ENCODE measurements at places on chromosomes 2 and 18.

GRCh38 chr2:67065046-67065445 lies 332.1 kb upstream of the ETAA1 start:
- no peak for DNase-seq

- DNase-seq: peak; percentile 88
Measured at GRCh38 chr2:96537066-96537733, 648 bp downstream of the ARID5A start.

- no peak for DNase-seq
Measured at GRCh38 chr18:62833494-62833893, 118.2 kb downstream of the PHLPP1 start.

DNA sequence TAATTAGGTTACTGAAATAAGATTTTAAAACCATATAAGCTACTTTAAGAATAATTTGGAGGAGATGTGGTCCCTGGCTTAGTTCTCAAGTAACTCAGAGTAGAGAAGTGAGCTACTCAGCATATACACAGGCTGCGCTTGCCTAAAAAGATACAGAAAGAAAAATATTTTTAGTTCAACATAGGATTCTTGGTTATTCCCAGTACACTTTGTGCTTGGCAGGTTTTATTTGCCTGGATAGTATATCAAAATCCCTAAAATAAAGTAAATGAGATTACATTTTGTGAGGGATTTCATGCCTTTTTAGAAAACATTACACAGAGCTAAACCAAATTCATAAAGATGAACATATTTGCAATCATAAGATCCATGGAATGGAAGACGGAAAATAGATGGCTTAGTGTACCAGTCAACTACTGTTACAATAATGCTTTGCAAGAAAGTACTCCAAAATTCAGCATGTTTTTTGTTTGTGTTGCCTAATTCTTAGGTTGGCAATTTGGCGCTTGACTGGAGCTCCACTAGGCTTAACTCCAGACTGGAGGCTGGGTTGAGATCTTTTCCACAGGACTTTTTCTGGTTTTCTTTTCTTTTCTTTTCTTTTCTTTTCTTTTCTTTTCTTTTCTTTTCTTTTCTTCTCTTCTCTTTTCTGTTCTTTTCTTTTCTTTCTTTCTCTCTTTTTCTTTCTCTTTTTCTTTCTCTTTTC lies 600.5 kb upstream of the SYT4 start:
- DNase-seq: no peak

DNA sequence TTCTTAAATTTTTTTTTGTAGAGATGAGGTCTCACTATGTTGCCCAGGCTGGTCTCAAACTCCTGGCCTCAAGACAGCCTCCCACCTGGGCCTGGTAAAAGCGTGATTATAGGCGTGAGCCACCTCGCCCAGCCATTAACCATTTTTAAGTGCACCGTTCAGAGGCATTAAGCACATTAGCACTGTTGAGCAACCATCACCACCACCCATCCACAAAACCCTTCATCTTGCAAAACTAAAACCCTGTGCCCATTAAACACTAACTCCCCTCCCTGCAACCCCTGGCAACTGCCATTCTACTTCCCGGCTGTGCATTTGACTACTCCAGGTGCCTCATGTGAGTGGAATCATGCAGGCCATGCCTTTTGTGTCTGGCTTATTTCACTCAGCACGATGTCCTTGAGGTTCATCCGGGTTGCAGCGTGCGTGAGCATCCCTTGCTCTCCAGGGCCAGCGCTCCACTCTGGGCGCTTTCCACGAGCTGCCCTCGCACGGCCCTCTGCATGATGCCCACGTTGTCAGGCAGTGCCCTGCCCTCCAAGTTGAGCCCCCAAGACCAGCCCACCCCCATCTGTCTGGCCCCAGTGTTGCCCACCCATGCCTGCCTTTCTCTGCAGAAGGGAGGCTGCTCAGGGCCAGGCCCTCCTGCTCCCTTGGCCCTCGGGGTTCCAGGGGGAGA lies 63.0 kb upstream of the GLI2 start:
- DNase-seq: no peak

DNA sequence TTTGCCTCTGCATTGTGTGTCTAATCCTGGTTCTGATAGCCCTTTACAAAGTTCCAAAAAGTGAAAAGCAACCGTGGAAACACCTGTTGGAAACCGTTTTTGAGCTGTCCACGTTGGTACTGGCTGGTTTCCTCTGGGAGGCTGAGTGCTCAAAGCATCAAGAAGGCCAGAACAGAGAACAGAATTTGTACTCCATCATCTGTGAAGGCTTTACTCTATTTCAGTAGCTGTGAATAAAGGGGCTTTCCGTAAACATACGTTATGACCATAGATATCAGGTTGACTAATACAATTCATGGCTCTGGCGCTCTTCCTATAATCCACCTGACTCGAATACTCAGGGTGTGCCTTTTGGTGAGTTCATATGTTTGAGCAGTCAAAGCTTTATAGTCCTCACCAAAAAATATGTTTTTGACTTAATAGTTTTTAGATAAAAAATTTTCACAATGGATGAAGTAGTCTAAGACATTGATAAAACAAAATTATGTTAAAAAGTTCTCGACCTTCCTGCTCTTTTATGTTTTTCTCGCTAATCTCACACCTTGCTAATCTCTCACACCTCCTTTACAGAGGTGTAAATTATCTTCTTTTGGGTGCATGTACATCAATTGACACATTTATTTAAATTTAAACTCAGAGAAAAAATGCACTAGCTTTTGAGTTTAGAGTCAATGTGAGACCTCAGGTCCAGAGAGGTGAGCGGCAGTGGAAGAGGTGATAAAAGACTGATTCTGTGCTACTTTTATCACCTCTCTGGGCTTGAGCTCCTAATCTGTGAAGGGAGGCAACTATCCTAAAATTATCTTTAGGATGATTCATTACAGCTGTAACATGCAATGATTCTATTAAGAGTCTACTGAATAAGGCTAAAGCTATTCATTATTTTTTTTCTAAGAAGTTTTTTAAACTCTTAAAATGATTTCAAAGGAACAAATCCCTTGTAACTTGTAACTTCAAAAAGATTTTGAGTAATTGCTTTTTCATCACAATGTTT lies 65.3 kb downstream of the CXCR4 start:
- no peak for DNase-seq

DNA sequence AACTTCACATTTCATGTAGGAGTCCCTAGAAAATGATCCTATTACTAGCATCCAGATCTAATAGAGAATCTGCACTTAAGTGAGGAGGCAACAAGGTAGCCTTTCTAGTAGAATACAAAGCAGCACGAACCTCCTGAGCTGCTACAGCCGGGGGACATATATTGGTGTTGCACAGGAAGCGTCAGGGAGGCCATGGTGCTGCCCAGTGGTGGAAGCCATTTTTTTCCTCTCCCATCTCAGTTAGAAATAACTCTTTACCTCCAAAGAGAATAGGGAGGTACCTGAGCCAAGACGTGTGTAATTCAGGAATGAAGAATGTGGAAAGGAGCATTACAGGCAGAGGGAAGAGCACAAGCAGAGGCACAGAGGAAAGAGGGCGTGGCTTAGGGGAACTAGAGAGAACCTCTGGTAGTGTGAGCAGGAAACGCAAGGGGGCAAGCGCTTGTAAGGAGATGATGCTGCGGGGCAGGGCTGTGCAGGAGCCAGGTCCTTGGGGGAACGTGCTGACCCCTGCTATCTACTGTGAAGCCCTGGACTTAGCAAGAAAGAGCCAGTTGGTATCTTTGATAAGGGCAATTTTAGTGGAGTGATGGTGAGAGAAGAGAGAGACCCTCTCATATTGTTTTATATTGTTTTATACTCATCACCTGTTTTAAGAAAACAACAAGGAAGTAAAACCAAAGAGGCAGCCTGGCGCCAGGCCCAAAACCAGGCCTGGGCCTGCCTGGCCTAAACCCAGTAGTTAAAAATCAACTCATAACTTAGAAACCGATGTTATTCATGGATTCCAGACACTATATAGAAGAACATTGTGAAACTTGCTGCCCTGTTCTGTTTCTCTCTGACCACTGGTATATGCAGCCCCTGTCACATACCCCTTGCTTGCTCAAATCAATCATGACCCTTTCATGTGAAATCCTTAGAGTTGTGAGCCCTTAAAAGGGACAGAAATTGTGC lies 50.0 kb upstream of the TTC39C start:
- no peak for DNase-seq

GRCh38 chr2:239396881-239397681 lies 3.7 kb downstream of the HDAC4 start:
- no peak for DNase-seq

DNA sequence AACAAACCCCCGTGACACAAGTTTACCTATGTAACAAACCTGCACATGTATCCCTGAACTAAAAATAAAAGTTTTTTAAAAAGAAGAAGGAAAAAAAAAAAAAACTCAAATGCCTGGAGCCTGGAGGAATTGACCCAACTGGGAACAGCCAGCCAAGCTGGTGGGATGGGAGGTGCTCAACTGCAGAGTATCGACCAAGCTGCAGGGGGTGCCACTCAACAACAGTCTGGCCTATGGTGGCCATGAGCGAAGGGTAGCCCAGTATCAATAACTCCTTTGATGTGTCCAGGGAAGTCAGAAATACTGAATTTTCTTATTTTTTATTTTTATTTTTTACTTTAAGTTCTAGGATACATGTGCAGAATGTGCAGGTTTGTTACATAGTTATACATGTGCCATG lies 310.3 kb upstream of the DLGAP1 start:
- DNase-seq: no peak

DNA sequence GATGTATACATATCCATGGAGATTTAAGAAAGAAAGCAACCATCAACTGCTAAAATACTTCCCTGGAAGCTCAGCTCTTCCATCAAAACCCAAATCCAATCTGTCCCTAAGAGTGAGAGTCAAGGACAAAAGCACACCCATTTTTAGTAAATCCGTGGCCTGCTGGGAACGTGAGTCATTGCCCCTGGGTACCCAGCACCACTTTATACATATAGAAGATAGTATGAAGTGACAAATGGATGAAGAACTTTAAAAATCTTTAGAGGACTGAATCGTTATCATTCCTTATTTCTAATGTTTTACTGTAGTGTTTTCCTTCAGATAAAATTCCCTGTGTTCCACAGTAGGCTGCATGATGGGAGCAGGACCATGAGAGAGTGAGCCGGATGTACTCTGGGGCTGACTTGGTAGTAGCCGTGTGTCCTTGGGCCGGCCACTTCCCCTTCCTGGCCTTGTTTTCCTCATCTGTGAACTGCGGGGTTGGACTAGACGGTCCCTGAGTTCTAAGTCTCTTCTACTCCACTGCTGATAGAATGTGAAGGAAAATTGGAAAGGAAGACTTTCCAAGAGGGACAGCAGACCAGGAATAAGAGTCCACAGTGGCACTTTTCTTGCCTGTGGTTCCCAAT lies 28.5 kb upstream of the CEP68 start:
- DNase-seq: peak; percentile 56

DNA sequence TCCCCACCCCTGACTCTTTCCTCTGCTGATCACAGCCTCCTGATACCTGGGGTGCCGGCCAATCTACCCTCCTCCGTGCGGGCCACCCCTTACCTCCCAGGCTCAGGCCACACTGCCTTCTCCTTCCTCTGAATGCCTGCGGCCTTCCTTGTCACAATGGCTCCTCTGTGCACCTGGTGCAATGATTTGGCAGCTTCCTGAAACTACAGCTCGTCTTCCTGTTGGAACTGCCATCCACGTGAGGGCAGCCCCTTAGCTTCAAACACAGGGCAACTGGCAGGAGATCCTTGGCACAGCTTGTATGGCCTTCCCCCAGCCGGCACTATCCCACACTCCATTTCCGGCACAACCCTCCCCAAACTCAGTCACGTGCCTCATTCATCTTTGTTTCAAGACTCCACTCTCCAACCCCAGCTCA lies 69.0 kb downstream of the STPG4 start:
- no peak for DNase-seq

GRCh38 chr2:3121601-3122000 lies 256.0 kb downstream of the EIPR1 start:
- DNase-seq: no peak

DNA sequence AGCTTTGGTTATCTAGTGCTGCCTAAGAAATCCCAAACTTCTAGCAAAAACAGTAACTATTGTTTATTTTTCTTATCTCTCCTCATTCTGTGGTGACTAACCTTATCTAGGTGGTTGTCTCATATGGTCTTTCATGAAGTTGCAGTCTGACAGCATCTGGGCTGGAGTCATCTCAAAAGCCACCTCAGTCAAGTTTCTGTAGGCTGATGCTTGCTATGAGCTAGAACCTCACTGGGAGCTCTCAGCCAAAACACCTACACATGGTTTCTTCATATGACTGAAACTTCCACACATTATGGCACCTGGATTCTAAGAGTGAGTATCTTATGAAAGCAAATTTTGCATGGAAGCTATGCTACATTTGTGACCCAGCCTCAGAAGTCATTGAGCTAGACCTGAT lies 596.4 kb upstream of the VRK2 start:
- DNase-seq: no peak

GRCh38 chr2:27042985-27043634 lies 8.4 kb upstream of the AGBL5 start:
- no peak for DNase-seq

GRCh38 chr2:88230911-88231310 lies 60.8 kb downstream of the THNSL2 start:
- peak; percentile 81 for DNase-seq

GRCh38 chr2:27016801-27017325 lies 15.9 kb upstream of the TMEM214 start:
- peak; percentile 67 for DNase-seq

GRCh38 chr2:195658541-195658890 lies 1.5 kb downstream of the SLC39A10 start:
- peak; percentile 33 for DNase-seq

DNA sequence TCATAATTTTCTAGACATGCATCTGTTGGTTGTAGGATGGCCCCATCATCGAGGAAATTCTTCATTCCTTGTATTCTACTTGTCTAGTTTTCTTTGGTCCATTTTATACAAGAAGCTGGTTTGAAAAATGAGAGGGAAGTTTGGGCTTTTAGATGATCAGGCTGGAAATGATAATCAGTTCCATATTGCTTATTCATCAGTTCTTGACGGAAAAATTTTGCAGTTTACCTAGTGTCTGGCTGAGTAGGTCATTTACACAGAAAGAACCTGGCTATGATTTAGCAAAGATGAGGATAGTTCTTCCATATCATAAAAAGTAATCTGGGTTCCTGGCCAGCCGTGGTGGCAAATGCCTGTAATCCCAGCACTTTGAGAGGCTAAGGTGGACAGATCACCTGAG lies 374.9 kb downstream of the LRRTM1 start:
- DNase-seq: no peak

GRCh38 chr2:2731101-2731815 lies 400.2 kb upstream of the MYT1L start:
- no peak for DNase-seq

DNA sequence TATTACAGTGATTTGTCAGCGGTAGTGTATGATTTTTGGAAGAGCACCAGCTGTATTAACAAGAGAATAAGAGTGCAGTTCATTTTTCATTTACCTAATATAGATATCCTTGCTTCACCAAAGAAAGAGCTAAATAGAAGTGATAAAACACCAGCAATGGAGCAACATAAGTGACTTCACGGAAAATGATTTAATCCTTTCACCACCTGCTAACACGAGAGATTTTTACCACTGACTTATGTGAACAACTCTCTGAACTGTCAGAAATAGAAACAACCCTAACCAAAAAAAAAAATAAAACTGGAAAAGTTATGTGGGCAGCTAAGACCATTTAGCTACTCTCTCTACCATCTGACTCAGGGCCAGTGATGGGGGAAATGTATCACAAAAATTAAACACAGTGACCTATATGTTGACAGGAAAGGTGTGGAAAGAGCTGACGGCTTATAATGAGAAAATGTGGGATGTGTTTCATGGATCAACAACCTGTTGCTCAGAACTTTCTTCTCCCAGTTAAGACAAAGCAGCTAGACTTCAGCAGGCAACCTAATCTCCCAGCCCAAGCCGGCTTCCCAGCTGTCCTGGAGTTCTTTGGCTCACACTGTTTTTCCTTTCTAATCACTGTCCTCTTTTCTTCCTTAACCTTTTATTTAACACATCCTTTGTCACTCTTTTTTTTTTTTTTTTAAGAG lies 272.7 kb downstream of the SS18 start:
- no peak for DNase-seq

- DNase-seq: no peak
Measured at GRCh38 chr2:156800781-156801361, 364.7 kb downstream of the GPD2 start.
